ENCODE measurements at places on chromosomes 5 and 9.

GRCh38 chr5:179919487-179920060 lies 11.9 kb upstream of the TBC1D9B start:
- no peak for DNase-seq

GRCh38 chr5:103006921-103007320 lies 113.0 kb downstream of the GIN1 start:
- DNase-seq = no peak

GRCh38 chr5:1515921-1516571 lies 7.7 kb downstream of the LPCAT1 start:
- peak; percentile 77 for DNase-seq

DNA sequence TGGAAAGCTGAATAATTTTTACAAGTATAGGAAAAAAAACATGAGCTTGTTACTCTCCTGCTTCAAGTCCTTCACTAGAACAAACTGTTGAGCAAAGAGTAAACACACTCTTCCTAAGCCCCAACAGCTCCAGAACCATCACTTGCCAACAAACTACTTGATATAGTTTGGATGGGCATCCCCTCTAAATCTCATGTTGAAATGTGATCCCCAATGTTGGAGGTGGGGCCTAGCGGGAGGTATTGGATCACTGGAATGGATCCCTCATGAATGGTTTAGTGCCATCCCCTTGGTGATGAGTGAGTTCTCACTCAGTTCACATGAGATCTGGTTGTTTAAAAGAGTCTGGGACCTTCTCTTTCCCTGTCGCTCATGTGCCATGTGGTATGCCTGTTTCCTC lies 82.8 kb downstream of the PLPP1 start:
- DNase-seq = no peak

- no peak for DNase-seq
These were observed 446.4 kb upstream of the CCNG1 start for GRCh38 chr5:162990856-162991497.

DNA sequence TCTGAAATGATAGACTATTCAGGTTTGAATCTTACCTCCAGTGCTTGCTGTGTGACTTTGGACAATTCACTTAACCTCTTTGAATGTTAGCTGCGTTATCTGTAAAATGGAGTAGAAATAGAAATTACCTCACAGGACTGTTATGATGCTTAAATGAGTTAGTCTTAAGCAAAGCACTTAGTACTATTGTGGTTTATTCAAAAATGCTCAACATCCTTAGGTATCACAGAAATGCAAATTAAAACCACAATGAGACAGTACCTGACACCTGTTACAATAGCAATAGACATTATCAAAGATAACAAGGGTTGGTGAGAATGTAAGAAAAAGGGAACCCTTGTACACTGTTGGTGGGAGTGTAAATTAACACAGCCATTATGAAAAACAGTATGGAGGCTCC lies 77.6 kb upstream of the FREM1 start:
- no peak for DNase-seq

- DNase-seq = no peak
These were observed 100.7 kb downstream of the ZNF622 start for GRCh38 chr5:16364910-16365309.

GRCh38 chr5:137346281-137346680 lies 152.8 kb downstream of the SPOCK1 start:
- DNase-seq = no peak

GRCh38 chr5:24141046-24141445 lies 503.7 kb downstream of the CDH10 start:
- DNase-seq = no peak

DNA sequence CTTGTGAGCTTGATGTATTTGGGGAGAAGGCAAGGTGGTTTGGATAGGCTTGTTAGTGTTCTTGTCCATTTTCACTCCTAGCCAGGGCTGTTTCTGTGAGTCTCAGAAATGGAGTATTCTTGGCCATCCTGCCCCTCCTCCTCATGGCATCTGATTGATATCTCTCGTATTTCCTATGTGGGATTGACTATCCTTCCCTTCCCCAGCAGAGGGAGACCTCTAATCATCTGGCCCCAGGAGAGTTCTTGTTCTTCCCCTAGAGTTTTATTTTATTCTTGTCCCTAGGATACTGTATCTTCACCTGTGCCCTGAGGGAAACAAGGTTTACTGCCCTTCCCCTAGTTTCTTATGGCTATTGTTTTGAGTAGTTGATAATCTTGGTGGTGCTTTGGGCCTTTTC lies 114.4 kb downstream of the VPS13A start:
- peak; percentile 30 for DNase-seq

GRCh38 chr5:110752953-110753352 lies 14.1 kb downstream of the SLC25A46 start:
- no peak for DNase-seq
